ENCODE measurements at places on chromosomes 7 and 10. TPM values are rescaled to one million over a fixed set of nuclear protein-coding genes. Genes with fewer than 3 reads are reported as not detected.

Gene BRAF
- polyA plus RNA-seq: 5.9 TPM

Gene ANKRD30A
- 1.0 TPM for polyA plus RNA-seq

- DNase-seq: no peak
These were observed 79.3 kb downstream of the CSTF2T start for GRCh38 chr10:51620131-51620530.

DNA sequence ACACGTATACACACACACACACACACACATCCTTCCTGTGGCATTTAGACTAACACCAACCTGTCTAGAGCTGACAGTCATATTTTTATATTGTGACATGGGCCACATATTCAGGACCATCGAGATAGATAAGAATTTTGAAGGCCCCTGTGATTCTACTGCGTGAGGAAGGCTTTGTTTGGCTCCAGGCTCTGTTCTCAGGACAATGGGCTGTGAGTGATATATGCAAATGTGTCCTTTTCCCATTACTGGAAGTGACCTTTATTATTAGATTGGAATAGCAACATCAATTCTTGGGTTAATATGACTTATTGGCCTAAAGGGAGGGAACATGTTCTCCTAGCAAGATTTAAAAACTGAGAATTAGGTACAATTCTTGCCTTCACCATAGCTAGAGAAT, 156.1 kb downstream of the SPAG6 start:
- DNase-seq: no peak
